ENCODE measurements at places on chromosomes 12 and 14. TPM values are rescaled to one million over a fixed set of nuclear protein-coding genes. Genes with fewer than 3 reads are reported as not detected.

DNA sequence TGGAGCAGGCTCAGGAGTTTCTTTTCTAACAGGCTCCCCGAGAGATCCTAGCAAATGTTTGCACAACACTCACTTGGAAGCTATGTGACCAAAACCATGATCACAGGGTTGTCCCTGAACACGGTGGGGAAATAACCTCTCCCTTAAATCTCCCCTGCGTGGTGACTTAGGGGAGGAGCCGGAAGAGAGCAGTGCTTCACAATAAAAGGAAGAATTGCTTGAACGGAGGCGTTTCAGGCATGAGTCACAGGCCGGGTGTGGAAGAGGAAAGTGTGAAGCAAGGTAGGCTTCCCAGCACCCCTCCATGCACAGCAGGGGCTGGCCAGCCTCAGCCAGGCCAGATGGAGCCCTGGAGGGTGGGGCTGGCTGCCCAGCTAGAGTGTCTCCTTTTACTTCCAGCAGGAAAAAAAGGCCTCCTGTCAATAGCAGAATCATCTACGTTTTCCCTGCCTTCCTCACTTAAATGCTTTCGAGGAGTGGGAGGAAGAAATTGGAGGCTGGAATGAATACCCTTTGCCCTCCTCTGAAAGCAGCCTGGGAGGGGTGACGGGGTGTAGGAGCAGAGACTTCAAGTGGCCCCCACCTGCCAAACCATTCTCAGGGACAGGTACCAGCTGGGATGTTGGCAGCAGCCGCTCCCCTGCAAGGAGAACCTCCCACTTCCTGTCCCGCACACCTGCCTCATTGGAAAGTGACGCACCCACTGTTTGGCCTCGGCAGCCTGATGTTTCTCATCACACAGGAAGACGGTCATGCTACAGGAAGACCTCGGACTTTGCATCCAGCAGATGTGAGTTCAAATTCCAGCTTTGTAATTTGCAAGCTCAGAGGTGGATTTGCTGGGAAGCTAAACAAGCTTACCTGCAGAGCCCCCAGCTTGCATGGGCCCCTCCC, 30.1 kb upstream of the PPP2R5C start:
- peak; percentile 73 for DNase-seq
- H3K4me1 ChIP-seq: peaks cover 64% of the 10 kb centered on the region
- peak overlapping the region; percentile 81 for H3K4me3 ChIP-seq
- H3K27me3 ChIP-seq: peaks cover 9% of the 10 kb centered on the region
- H3K36me3 ChIP-seq: peaks cover 3% of the 10 kb centered on the region

DNA sequence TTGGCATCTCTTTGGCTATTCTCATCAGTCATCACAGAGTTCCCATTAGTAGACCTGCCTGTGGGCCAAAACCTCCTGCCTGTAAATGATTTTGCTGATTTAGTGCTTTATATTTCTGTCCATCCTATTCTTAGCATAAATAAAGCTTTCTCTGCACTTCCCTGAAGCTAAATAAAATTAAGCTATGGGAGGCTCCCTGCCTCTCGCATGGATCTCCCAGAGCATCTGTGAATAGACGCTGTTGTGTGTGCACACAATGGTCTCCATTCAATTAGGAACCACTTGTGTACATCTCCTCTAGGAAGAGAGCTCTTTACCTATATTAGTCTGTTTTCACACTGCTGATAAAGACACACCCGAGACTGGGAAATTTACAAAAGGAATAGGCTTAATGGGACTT, 80.4 kb downstream of the PPFIBP1 start:
- DNase-seq: no peak
- H3K27ac ChIP-seq: no peak overlapping the region
- H3K36me3 ChIP-seq: no peaks in the 10 kb centered on the region
- H3K4me3 ChIP-seq: no peak overlapping the region
- H3K27me3 ChIP-seq: peaks cover 2% of the 10 kb centered on the region

DNA sequence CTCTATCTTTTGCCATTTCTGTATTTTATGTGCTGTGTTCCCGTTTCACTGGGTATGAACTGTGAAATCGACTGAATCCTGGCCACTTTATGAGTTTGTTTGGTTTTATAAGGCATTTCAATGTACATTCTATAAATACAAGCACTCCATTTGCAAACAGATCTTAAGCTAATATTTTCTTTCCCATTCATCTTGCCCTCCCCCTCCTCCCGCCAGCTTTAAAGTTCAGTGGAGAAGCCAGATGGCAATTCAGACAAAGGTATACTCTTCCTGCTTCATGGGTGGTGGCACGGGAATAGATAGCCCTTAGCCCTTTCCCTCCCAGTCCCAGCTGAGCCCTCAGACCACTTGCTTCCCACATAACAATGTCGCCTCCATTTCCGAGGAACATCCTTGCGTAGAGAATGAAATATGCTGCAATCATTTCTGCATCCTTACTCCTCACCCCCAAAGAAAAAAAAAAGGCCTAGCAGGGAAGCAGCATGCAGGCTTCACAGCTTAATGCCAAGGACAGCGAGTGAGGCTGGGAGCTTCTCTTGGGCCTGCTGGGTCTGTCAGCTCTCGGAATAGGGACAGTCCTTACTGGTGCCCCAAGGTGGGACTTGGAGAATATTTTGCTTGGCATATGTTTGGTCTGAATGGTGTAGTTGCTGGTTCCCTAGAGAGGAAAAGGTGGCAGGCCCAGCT, 52.8 kb upstream of the SRSF5 start:
- peak overlapping the region; percentile 86 for H3K27ac ChIP-seq
- H3K4me3 ChIP-seq: peak overlapping the region; percentile 40
- no peak for DNase-seq
- peaks cover 92% of the 10 kb centered on the region for H3K4me1 ChIP-seq
- peaks cover 19% of the 10 kb centered on the region for H3K27me3 ChIP-seq

DNA sequence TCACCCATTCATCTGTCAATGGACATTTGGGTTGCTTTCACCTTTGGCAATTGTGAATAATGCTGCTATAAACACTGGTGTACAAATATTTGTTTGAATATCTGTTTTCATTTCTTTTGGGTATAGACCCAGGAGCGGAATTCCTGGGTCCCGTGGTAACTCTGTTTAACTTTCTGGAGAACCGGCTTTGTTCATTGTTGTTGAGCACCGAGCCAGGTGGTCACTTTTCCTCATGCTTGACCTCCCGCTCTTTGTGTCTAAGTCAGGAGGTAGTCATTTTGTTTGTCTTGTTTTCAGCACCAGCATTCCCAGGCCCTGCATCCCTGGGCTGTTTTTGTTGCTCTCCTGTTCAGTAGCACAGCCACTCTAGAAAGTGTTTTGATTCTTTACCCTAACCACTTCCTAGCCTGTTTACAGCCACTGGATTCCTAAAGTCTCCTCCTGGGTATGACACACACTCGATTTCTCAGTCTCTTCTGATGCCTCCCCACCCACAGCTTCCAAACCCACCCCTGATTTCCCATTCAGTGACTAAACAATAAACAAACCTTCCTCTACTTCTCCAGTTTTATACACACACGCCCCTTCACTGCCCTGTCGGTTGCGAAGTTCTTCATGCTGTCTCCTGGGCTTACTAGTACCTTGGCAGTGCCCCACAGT, 37.9 kb downstream of the B4GALNT3 start:
- no peaks in the 10 kb centered on the region for H3K36me3 ChIP-seq
- no peak overlapping the region for H3K4me3 ChIP-seq
- peaks cover 7% of the 10 kb centered on the region for H3K27me3 ChIP-seq
- no peak overlapping the region for H3K27ac ChIP-seq
- no peaks in the 10 kb centered on the region for H3K4me1 ChIP-seq

- no peaks in the 10 kb centered on the region for H3K36me3 ChIP-seq
Measured at GRCh38 chr12:16076970-16077522, 165.9 kb downstream of the DERA start.

- no peaks in the 10 kb centered on the region for H3K27me3 ChIP-seq
- DNase-seq: no peak
- H3K4me1 ChIP-seq: no peaks in the 10 kb centered on the region
- no peak overlapping the region for H3K27ac ChIP-seq
- no peak overlapping the region for H3K4me3 ChIP-seq
Measured at GRCh38 chr14:93928184-93929047, 1.3 kb downstream of the FAM181A start.

DNA sequence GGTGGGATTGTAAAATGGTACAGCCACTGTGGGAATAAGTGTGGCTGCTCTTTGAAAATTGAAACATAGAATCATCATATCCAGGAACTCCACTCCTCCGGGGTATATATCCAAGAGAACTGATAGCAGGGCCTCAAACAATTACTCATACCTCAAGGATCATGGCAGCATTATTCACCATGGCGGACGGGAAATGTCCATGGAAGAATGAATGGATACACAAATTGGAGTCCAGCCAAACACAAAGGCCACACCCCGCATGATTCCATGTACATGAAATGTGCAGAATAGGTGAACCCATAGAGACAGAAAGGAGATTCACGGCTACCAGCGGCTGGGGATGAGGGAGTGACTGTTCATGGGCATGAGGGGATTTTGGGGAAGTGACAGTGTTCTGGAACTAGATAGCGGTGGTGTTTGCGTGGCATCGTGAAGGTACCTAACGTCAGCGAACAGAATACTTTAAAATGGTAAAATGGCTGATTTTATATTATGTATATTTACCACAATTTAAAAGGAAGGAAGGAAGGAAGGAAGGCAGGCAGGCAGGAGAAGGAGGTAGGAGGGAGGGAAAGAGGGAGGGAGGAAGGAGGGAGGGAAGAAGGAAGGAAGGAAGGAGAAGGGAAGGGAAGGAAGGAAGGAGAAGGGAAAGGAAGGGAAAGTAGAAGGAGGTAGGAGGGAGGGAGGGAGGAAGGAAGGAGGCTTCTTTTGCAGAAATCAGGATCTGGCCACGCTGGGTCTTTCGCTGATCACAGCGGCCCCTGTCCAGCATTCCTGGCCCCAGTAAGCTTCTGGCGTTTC, 14.1 kb upstream of the NCOR2 start:
- H3K27me3 ChIP-seq: peaks cover 4% of the 10 kb centered on the region
- no peak overlapping the region for H3K27ac ChIP-seq
- no peaks in the 10 kb centered on the region for H3K4me1 ChIP-seq
- H3K4me3 ChIP-seq: no peak overlapping the region

- H3K27me3 ChIP-seq: peaks cover 13% of the 10 kb centered on the region
- DNase-seq: no peak
- H3K4me3 ChIP-seq: peak overlapping the region; percentile 85
- H3K36me3 ChIP-seq: peaks cover 3% of the 10 kb centered on the region
Measured at GRCh38 chr14:39265033-39265432, 31.3 kb downstream of the MIA2 start.

- H3K4me3 ChIP-seq: no peak overlapping the region
- DNase-seq: no peak
- no peak overlapping the region for H3K27ac ChIP-seq
- H3K27me3 ChIP-seq: peaks cover 8% of the 10 kb centered on the region
Measured at GRCh38 chr12:2355604-2356003, 302.8 kb downstream of the CACNA1C start.

DNA sequence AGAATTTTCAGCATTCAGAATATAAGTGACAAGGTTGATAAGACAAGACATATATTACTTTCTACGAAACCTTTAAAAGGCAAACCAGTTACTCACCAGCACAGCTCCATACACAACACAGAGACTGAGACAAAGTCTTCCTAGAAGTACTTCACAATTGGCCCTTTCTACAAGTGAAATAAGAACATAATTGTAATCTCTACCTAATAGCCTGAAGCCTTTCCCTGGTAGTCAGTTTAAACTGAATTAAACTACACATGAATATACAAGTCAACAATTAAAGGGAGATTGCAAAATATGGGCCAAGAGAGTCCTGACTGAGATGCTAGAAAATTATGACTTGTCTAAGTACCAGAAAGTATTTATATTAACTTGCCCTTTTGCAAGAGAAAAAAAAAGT, 95.9 kb downstream of the PUS7L start:
- no peak overlapping the region for H3K4me3 ChIP-seq
- no peak overlapping the region for H3K27ac ChIP-seq
- no peaks in the 10 kb centered on the region for H3K27me3 ChIP-seq
- H3K4me1 ChIP-seq: no peaks in the 10 kb centered on the region

DNA sequence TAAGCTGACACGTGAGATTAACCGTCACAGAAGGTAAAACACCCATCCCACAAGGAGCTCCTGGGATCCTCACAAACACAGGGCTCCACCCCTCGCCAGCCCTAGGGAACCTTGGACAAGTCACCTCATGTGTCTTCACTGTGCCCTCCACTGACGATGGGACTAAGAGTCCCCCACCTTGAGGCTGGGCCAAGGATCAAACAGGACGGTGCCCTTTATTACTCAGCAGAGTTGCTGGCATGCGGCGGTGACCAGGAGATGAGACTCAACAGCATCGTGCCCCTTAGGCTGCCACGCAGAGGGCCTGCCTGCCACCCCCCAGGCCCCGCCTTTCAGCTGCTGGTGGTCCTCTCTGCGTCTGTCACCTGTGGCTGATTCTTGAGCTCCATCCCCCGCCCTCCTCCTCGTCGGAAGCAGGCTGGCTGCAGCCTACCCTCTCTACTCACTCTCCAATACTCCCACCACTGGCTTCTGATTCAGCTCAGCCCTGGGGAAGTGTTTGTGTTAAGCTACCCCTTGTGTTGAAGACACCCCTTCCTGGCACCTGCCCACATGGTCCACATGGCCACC, 105.2 kb downstream of the DICER1 start:
- DNase-seq: no peak
- no peaks in the 10 kb centered on the region for H3K36me3 ChIP-seq
- H3K4me3 ChIP-seq: no peak overlapping the region
- H3K27me3 ChIP-seq: peaks cover 9% of the 10 kb centered on the region
- H3K27ac ChIP-seq: no peak overlapping the region

DNA sequence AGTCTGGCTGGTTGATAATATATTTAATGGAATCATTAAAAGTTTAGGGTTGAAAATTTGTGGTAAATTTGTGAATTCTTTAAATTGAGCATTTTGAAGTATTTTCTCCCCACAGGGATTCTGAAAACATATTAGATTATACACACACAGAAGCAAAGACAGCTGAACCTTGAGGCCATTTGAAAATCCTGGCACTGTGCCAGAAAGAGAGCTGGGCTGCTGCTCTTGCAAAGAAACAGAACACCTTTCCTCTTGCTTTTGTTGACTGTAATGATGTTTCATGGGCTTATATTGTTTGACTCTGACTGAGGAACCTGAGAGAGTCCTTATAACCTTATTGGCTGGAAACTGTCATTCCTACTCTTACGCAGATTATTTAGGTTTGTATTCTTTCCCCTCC, 4.8 kb downstream of the RNF34 start:
- H3K4me1 ChIP-seq: peaks cover 73% of the 10 kb centered on the region
- no peak for DNase-seq
- H3K27me3 ChIP-seq: peaks cover 6% of the 10 kb centered on the region
- no peak overlapping the region for H3K4me3 ChIP-seq
- no peak overlapping the region for H3K27ac ChIP-seq
- H3K36me3 ChIP-seq: peaks cover 21% of the 10 kb centered on the region

Gene BAZ1A
- polyA plus RNA-seq: 4.0 TPM

Gene SIX6
- not detected for polyA plus RNA-seq

Gene RDH5
- 2.8 TPM for polyA plus RNA-seq

Gene KRT2
- 0.61 TPM for polyA plus RNA-seq
